ENCODE measurements at places on chromosomes 1 and 21. TPM values are rescaled to one million over a fixed set of nuclear protein-coding genes. Genes with fewer than 3 reads are reported as not detected.

GRCh38 chr1:59394706-59395425, 98.0 kb downstream of the FGGY start:
- no peak for DNase-seq
- H3K4me3 ChIP-seq = no peak overlapping the region
- H3K4me1 ChIP-seq = no peaks in the 10 kb centered on the region

DNA sequence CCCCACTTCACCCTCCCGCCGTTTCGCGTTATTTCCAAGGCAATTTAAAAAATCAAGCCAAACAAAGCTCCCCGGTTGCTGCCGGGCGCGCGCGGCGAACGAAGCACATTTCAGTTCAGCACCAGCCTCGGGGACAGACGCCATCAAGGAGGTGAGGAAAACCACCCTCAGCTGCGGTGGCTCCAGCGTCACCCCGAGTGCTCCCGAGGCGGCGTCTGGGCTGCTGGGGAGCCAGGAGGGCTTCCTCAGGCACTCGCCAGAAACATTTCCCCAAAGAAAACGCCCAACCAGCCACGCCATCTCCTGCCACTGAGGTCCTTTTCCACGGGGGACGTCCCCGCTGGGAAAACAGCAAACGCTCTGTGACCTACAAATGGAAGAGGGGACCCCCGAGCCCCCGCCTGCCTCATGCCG, 623 bp downstream of the GNG4 start:
- H3K4me1 ChIP-seq = peaks cover 4% of the 10 kb centered on the region
- H3K36me3 ChIP-seq = no peaks in the 10 kb centered on the region
- peak; percentile 38 for DNase-seq
- H3K4me3 ChIP-seq = peak overlapping the region; percentile 60

- H3K4me3 ChIP-seq = no peak overlapping the region
- peaks cover 59% of the 10 kb centered on the region for H3K4me1 ChIP-seq
- no peaks in the 10 kb centered on the region for H3K27me3 ChIP-seq
- no peaks in the 10 kb centered on the region for H3K36me3 ChIP-seq
Measured at GRCh38 chr1:202287196-202287595, 54.5 kb downstream of the UBE2T start.

GRCh38 chr1:172733815-172734214, 74.9 kb downstream of the FASLG start:
- no peak for DNase-seq
- no peak overlapping the region for H3K4me3 ChIP-seq
- H3K36me3 ChIP-seq = no peaks in the 10 kb centered on the region
- no peaks in the 10 kb centered on the region for H3K27me3 ChIP-seq
- H3K4me1 ChIP-seq = no peaks in the 10 kb centered on the region

DNA sequence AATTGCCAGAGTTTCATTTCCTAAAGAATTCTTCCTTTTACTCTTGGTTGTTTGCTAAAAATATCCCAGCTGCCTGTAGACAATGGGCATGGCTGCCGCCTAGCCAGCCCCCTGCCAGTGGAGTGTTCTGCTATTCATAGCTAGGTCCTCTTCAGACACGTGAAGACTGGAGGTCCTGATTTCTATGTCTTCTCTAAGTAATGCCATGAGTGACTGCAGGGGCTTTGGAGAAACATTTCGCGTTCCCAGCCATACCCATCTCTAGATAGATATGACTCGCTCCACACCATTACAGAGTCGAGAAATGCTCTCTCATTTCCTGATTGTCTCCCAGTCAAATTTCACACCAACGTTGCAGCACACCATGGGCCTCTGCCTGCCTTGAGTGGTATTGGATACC, 99.5 kb upstream of the BACE2 start:
- no peaks in the 10 kb centered on the region for H3K36me3 ChIP-seq
- DNase-seq = no peak
- H3K4me1 ChIP-seq = no peaks in the 10 kb centered on the region
- H3K27me3 ChIP-seq = peaks cover 68% of the 10 kb centered on the region

GRCh38 chr1:101238031-101238628, 1.3 kb downstream of the S1PR1 start:
- H3K27ac ChIP-seq = no peak overlapping the region
- no peaks in the 10 kb centered on the region for H3K36me3 ChIP-seq
- H3K4me1 ChIP-seq = peaks cover 9% of the 10 kb centered on the region
- H3K4me3 ChIP-seq = peak overlapping the region; percentile 62
- no peaks in the 10 kb centered on the region for H3K27me3 ChIP-seq

DNA sequence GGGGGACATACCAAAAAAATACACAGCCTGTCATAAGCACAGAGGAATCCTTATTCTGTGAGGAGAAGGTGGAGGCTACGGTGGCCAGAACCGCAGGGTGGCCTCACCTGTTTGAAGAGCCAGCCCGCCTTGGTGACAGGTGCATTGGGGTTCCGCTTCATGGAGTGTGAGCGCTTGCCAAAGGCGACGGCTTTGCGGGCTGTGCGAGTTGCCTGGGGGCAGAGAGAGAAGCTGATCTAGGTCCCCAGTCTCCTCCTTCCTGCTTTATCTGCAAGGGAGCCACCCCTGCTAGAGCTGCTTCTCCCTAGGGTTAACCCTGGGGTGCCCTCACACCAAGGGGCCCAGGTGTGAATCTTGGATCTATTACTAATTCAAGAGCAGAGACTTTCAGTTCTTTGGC, 54.3 kb upstream of the GOLT1A start:
- H3K27me3 ChIP-seq = no peaks in the 10 kb centered on the region
- no peak for DNase-seq
- H3K27ac ChIP-seq = no peak overlapping the region
- H3K4me1 ChIP-seq = no peaks in the 10 kb centered on the region
- no peak overlapping the region for H3K4me3 ChIP-seq
- H3K36me3 ChIP-seq = peaks cover 41% of the 10 kb centered on the region

DNA sequence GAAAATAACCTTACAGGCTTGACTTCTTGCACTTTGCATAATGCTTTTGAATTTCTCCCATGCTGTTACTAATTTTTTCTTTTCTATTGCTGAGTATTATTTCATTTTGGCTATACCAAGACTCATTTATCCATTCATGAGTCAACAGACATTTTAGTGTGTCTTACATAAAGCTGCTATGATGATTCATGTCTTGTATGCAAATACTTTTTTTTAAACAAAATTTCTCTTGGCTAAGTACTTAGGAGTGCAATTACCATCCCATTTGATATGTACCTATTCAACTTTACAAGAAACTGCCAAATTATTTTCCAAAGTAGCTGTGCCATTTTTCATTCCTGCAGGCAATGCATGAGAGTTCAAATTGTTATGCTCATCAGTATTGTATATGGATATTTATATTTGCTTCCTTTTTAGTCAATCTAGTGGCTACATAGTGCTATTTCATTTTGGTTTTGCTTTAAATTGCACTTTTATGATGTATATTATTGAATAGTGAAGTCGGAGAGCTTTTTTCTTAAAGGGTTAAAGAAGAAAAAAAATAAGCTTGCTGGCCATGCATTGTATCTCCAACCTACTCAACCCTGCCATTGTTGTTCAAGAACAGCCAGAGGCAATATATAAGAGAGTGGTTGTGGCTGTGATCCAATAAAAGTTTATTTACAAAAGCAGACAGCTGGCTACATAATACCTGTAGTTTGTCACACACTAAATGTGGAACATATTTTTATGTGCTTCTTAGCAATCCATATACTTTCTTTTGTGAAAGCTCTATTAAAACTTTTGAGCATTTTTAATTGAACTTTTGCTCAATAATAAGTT, 862.8 kb downstream of the KCNT2 start:
- no peak overlapping the region for H3K27ac ChIP-seq
- H3K4me1 ChIP-seq = peaks cover 12% of the 10 kb centered on the region
- H3K36me3 ChIP-seq = no peaks in the 10 kb centered on the region
- H3K4me3 ChIP-seq = no peak overlapping the region
- H3K27me3 ChIP-seq = no peaks in the 10 kb centered on the region

GRCh38 chr1:232863544-232864275, 58.5 kb downstream of the MAP10 start:
- peak; percentile 13 for DNase-seq
- no peaks in the 10 kb centered on the region for H3K27me3 ChIP-seq
- no peaks in the 10 kb centered on the region for H3K36me3 ChIP-seq
- no peak overlapping the region for H3K27ac ChIP-seq
- H3K4me1 ChIP-seq = peaks cover 23% of the 10 kb centered on the region
- no peak overlapping the region for H3K4me3 ChIP-seq

DNA sequence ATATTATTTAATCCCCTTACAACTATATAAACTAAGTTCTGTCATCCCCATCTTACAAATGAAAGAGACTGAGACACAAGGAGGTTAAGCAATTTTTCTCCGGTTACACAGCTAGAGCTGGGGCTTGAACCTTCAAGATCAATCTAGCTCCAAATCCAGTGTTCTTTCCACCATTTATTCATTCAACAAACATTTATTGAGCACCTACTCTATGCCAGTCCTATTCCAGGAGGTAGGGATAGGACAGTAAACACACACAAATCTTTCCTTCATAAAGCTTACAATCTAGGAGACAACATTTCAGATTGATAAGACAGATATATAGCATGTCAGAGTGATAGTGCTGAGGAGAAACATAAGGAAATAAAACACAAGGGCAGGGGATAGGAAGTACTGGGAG, 2.9 kb upstream of the TMEM125 start:
- no peak overlapping the region for H3K27ac ChIP-seq
- H3K4me1 ChIP-seq = peaks cover 9% of the 10 kb centered on the region
- no peak for DNase-seq

DNA sequence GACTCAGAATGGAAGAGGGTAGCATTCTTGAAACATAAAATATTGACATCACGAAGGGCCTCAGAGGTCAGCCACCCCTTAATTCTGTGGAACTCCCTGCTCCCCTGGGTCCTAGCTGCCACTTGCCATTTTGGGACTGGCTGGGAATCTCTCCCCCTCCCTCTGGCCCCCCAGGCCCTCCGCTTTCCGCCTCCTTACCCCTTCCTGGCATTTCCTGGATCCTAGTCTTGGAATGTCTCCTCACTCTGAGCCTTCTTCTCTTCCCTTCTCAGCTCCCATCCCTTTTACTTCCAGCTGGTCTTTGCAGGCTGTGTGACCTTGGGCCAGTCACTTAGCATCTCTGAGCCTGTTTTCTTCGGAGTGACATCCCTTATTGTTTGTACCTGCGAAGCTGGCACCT, 4.5 kb downstream of the PADI1 start:
- H3K4me1 ChIP-seq = peaks cover 32% of the 10 kb centered on the region
- H3K4me3 ChIP-seq = no peak overlapping the region
- DNase-seq = no peak
- no peak overlapping the region for H3K27ac ChIP-seq

DNA sequence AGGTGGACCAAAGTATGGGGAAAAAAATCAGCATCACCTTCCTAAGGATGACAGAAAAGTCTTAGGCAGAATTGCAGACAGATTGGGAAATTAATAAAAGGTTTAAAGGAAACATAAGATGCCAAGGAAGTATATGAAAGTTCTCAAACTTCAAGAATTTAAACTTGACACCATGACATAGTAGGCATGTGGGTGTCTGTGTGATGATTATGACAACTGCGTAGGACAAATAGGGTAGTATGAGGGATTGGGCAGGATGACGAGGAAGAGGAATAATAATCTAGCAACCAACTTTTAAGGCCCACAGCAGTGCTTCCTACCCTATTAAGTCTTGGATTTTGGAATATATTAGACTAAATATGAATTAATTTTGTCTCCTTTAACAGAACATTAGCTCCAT, 52.4 kb downstream of the HNRNPR start:
- H3K4me3 ChIP-seq = no peak overlapping the region
- DNase-seq = no peak
- peaks cover 15% of the 10 kb centered on the region for H3K36me3 ChIP-seq
- no peaks in the 10 kb centered on the region for H3K27me3 ChIP-seq

GRCh38 chr1:247293047-247293446, 37.2 kb downstream of the VN1R5 start:
- no peaks in the 10 kb centered on the region for H3K36me3 ChIP-seq
- no peaks in the 10 kb centered on the region for H3K4me1 ChIP-seq
- no peak overlapping the region for H3K27ac ChIP-seq
- H3K27me3 ChIP-seq = no peaks in the 10 kb centered on the region
- no peak for DNase-seq
- H3K4me3 ChIP-seq = no peak overlapping the region

- H3K4me3 ChIP-seq = no peak overlapping the region
- peaks cover 16% of the 10 kb centered on the region for H3K36me3 ChIP-seq
- DNase-seq = no peak
- H3K27me3 ChIP-seq = no peaks in the 10 kb centered on the region
- H3K4me1 ChIP-seq = no peaks in the 10 kb centered on the region
Measured at GRCh38 chr1:44785029-44785380, 3.0 kb downstream of the BEST4 start.

GRCh38 chr1:229191066-229191674, 79.7 kb upstream of the RAB4A start:
- H3K27ac ChIP-seq = no peak overlapping the region
- H3K27me3 ChIP-seq = no peaks in the 10 kb centered on the region
- peaks cover 18% of the 10 kb centered on the region for H3K4me1 ChIP-seq
- DNase-seq = peak; percentile 33
- H3K36me3 ChIP-seq = no peaks in the 10 kb centered on the region
- H3K4me3 ChIP-seq = no peak overlapping the region

- H3K4me1 ChIP-seq = peaks cover 19% of the 10 kb centered on the region
- no peak for DNase-seq
- no peaks in the 10 kb centered on the region for H3K27me3 ChIP-seq
- H3K36me3 ChIP-seq = no peaks in the 10 kb centered on the region
- no peak overlapping the region for H3K4me3 ChIP-seq
Measured at GRCh38 chr1:185645162-185645640, 89.0 kb upstream of the HMCN1 start.

DNA sequence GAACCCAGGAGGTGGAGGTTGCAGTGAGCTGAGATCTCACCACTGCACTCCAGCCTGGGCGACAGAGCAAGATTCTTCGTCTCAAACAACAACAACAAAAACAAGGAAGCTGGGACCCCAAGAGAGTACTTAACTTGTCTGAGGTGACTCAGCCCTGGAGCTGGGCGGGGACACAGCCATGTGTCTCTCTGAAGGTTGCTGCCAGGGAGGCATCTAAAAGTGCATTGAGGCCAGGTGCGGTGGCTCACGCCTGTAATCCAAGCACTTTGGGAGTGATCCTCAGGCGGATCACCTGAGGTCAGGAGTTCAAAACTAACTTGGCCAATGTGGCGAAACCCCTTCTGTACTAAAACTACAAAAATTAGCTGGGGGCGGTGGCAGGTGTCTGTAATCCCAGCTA, 7.7 kb downstream of the IFI6 start:
- H3K27ac ChIP-seq = no peak overlapping the region
- H3K27me3 ChIP-seq = no peaks in the 10 kb centered on the region
- H3K36me3 ChIP-seq = no peaks in the 10 kb centered on the region
- peaks cover 8% of the 10 kb centered on the region for H3K4me1 ChIP-seq

SPRR2A gene
- total RNA-seq = not detected

HJV gene
- not detected for total RNA-seq

GPR52 gene
- 3.6 TPM for total RNA-seq

SYPL2 gene
- not detected for total RNA-seq

FALEC gene
- total RNA-seq = 0.73 TPM

ACTL8 gene
- not detected for total RNA-seq

APOBEC4 gene
- total RNA-seq = not detected

RPTN gene
- total RNA-seq = not detected

EPRS1 gene
- total RNA-seq = 226 TPM

ADGRL4 gene
- total RNA-seq = not detected

IQGAP3 gene
- total RNA-seq = 54.3 TPM

NPL gene
- not detected for total RNA-seq

LY9 gene
- not detected for total RNA-seq

Measured in PC-3 (cell line).